NCI-H1417 treated with DMSO at 0.1 percent for 48 hours (cell line): ENCODE measurements at places on chromosomes 12 and 14.

DNA sequence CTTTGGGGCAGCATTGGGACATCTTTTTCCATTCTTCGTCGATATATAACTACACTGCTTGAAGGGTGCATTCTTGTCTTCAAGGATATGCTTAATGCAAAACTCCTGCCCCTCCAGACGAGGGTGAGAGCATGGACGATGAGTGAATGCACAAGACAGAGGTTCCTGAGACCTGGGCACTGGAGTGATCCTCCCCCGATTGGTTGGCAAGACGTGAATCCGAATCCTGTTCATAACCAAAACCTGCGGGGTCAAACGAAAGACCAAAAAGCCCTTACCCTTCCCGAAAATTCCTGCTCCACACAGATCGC, 684 bp downstream of the KANSL2 start:
- DNase-seq: no peak

DNA sequence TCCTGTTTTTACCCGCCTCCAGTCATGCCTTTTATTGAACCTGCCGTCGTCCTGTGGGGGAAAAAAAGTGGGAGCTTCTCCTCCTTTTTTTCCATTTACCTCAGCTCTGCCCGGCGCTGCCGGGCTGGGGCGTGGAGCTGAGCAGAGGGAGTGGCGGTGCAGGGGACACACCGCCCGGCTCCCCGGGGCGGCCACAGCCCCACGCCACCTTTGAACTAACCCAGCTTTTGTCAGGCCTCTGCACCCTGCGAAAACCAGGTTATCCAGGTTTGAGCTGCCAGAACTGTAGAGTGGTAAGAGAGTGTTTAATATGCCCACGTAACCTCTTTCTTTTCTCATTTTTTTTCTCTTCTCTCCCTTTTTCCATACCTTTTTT, 161.0 kb upstream of the FKBP4 start:
- DNase-seq: no peak

- DNase-seq: no peak
These were observed 18.7 kb upstream of the HDAC7 start for GRCh38 chr12:47838286-47838931.

GRCh38 chr12:110557300-110557699, 25.8 kb downstream of the PPTC7 start:
- DNase-seq: no peak
